ENCODE measurements at places on chromosomes 6 and 20.

GRCh38 chr6:130152908-130153510 lies 69.7 kb downstream of the SAMD3 start:
- no peak for DNase-seq

DNA sequence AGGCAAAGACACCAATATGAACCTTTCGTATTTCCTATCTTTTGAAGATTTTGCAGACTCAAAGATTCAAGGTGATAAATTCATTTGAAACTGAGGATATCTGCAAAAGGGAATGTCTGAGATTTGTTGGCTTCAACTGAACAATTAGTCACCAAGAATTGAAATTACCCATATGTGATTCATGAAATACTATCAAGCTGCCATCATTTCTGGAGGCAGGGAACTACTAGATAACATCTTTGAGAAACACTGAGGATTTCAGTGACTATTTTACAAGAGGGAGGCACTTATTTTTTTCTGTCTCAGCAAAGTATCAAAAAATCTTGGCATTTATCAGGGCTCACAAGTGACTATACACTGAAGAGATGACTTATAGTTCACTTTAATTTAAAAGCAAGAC lies 39.8 kb upstream of the MMS22L start:
- no peak for DNase-seq

DNA sequence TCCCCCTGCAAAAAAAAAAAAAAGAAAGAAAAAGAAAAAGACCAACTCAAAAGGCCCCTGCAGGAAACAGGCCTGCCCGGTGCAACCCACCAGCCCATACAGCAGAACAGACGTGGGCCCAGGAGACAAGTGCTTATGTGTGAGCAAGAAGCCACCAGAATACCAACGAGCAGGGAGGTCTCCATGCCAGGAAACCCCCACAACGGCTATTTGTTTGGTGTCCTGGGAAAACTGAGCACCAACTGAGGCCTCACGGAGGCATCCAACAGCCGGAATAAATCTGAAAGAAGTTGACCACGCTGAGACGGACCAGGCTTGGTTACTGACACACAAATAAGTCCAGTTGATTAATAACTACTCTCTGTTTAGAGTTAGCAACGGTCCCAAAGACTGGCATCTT lies 29.7 kb downstream of the PTPRT start:
- no peak for DNase-seq

GRCh38 chr6:6377621-6378020 lies 57.2 kb upstream of the F13A1 start:
- peak; percentile 44 for DNase-seq

- DNase-seq = no peak
Observed at GRCh38 chr6:54646069-54646950, 200.3 kb upstream of the FAM83B start.

DNA sequence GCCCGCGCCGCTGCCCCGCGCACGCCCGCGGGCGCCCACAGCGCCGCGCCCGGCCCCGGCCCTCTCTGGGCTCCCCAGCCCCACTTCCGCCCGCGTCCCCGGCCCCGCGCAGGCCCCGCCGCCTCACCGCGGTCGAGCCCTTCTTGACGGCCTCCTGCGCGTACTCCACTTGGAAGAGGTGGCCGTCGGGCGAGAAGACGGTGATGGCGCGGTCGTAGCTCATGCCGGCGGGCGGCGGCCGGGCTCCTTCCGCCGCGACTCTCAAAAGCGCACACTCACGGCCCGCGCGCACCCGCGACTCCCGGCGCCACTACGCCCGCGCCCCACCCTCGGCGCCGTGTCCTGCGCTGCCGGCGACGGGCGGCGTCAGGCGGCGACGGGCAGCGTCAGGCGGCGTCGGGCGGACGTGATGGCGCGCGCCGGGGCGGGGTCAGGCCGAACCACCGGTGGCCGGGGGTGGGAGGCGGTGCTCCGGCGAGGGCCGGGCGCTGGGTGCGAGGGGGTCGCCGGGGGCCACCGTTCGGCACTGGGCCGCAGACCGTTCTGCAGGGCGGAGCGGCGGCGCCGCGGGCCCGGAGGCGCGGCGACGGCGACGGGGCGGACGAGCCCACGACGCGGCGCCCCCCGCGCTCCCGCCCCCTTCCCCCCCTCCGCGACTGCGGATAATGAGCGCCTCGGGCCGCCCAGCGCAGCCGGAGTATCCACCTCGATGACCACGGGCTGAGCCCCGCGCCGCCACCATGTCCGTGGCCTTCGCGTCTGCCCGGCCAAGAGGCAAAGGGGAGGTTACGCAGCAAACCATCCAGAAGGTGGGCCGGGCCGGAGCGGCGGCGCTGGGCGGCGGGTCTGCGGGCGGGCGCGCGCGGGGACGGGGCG lies at the start of the genes PSMA7 and SS18L1:
PSMA7 (minus strand) TSS at position 314 of the 876 bp plus-strand sequence; CDS start at position 223, 91 bp downstream.
SS18L1 (plus strand) TSS at position 689 of the 876 bp plus-strand sequence; CDS start at position 741, 52 bp downstream.
- peak; percentile 71 for DNase-seq

DNA sequence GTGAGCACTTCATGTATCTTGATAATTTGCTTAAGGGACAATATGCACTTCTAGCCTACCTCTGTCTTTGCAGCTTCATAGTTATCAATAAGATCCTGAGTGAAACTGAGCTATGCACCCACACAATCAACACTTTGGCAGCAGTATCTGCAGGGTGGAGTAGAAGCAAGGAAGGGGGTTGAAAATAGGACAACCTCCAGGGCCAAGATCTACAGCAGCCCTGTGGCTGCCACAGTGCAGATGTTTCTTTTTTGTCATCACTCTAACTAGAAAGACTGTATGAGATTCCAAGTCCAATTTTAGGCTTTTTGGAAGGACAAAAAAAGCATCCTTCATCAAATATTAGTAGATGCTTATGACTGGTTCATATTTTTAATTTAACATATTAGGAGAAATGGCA lies 336.1 kb upstream of the CITED2 start:
- DNase-seq = no peak

DNA sequence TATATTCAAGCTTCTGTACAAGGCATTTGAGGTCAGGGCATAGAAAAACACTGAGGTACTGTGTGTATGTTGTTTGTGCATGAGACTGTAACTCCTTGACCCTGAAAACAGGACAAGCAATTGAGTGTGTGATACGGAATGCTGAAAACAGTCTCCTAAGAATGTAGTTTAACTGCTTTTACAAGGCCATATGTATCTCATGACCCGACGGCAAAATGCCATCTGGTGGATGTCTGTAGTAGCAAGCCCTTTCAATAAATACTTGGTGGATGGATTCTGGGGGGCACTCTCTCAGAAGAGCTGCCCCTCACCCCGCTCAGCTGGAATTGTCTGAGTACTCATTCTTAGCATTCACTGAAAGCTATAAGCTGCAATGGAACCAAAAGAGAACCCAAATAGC lies 69.3 kb upstream of the EYS start:
- DNase-seq = no peak

- DNase-seq = peak; percentile 34
Observed at GRCh38 chr6:3748208-3749066, 3.1 kb downstream of the PXDC1 start.

DNA sequence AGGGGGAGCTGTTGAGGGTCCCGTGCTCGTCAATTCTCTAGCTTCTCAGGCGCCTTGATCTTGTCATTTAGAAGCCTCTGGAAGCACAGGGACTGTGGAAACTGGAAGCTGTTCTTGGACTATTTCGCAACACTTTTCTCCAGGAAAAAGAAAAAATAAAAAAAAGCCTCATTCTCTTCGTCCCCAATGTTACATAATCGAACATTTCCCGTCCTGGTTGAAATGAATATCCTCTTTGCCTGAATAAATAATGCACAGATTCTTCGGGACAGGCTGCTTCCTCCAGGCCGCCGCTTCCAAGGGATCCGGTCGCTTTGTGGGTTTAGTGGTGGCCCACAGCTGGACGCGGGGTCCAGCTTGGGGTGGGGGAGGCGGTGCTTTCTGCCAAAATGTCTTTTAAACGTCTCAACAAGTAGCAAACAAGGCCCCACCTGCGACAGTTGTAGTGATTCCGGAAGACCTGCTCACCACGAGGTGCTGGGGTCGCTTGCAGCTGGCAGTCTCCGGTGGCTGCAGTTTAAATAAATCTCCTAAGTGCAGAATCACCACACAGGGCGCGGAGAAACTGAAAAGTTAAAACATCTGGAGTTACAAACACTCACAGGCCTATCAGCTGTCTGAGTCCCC lies 125.9 kb upstream of the ESR1 start:
- peak; percentile 37 for DNase-seq

DNA sequence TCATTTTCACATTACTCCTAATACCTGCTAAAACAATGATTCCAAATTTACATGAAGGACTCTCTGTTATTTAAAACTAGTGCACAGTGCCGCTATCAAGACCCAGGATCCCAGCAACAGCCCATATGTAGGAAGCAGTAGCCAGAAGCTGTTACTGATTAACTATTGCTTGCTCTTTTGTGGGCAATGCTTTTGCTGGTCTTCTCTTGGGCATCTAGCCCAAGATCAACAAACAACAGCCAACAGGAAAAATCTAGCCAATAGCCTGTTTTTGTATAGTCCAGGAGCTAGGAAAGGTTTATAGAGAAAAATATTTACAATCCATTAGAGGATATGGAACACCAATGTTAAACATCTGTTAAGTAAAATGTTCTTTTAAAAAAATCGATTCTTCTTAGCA lies 22.1 kb upstream of the TENT5A start:
- no peak for DNase-seq

DNA sequence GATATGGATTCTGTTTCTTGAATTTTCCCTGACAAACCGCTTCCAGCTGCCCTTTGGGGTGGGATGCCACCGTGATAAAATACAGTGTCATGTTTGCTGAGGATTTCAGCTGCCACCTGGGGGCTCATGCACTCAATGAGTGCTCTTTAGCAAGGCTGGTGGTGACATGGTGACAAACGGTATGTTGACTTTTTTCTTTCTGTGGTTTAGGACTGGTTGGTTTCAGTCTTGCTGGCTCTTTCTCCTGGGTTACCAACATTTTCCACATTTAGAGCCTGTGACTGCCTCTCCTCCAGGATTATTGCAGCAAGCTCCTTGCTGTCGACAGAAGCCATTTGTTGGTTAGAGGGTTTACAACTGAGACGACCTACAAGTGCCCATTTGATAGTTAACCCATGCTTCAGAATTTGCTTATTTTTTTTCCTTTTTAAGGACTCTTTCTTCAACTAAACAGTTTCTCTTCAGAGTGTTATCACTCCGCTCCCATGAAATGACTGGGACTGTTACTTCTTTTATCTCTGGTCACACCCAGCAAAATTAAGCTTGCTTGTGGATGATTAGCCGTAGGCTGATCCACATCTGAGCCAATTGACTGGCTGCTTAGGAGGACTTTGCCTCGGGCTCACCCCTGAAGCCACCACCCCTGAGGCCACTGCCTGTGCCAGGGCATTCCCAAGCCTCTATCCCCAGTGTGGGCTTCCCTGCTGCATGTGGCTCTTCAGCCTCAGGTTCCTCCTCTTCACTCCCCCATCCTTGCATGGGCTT lies 48.4 kb upstream of the CDYL start:
- peak; percentile 83 for DNase-seq

GRCh38 chr20:20293691-20294385 lies 74.1 kb upstream of the INSM1 start:
- peak; percentile 81 for DNase-seq

DNA sequence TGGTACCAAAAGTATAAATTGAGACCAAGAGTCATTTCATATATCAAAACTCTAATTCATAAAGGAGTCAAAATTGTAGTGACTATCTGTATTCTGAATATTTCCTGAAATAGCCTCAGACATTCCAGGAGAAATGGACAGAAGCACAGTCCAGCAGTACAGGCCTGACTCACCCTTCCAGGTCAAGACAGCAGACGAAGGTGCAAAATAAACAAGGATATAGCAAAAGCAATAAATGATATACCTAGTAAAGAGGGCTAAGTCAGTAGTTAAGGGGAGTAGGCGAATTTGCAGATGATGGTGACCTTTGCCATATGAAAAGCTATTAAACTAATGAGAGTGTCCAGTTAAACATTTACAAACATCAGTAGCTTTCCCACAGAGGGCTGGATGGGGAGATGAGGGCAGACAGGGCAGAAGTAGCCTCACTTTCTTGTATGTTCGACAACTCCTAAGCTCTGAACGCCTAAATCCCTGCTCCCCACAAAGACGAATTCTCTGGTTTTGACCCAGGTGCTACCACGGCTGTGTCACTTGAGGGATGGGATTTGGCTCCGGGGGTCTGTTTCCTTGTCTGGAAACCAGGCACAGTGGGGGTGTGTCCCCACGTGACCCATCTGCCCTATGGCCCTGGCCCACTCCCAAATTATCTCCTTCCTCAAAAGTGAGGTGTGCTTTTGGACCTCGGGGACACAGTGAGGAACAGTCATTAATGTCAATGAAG lies 3.6 kb upstream of the SLC52A3 start:
- no peak for DNase-seq

GRCh38 chr6:161631676-161632194 lies 357.9 kb upstream of the AGPAT4 start:
- no peak for DNase-seq

DNA sequence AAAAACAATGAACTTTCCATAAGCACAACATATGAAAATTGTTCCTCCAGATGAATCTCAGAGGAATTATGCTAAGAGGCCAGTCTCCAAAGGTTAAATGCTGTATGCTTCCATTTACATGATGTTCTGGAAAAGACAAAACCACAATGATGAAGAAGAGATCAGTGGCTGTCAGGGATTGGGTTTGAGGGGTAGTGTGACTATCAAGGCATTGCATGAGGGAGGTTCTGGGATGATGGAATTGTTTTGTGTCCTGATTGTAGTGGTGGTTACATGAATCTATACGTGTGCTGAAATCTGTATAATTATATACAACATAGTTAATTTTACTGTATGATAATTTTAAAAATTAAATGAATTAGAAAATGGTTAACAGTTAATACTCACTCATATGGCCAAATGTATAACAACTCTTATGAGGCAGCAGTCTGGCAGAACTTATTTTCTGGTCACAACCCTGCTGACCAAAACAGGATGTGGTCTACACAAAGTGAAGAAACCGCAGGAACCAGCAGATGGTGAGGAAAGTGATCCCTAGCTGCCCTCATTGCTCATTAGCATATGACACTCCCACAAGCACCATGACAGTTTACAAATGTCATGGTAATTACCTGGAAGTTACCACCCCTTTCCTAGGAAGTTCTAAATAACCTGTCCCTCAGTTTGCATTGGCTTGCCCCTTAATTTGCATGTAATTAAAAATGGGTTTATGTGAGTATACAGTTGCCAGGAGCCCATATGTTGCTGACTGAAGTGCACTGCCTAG lies 31.9 kb downstream of the NSFL1C start:
- DNase-seq = peak; percentile 96

GRCh38 chr20:33370291-33370690 lies 31.0 kb downstream of the CDK5RAP1 start:
- peak; percentile 47 for DNase-seq

- DNase-seq = no peak
Observed at GRCh38 chr6:33590531-33591198, 10.6 kb upstream of the BAK1 start.

- peak; percentile 38 for DNase-seq
Observed at GRCh38 chr6:53361549-53362031, 12.8 kb upstream of the ELOVL5 start.

- DNase-seq = peak; percentile 79
Observed at GRCh38 chr6:5205877-5206850, 54.6 kb downstream of the LYRM4 start.

- DNase-seq = no peak
Observed at GRCh38 chr6:69937402-69938136, 71.2 kb downstream of the COL19A1 start.
